ENCODE measurements at places on chromosomes 1 and 21. TPM values are rescaled to one million over a fixed set of nuclear protein-coding genes. Genes with fewer than 3 reads are reported as not detected.

DNA sequence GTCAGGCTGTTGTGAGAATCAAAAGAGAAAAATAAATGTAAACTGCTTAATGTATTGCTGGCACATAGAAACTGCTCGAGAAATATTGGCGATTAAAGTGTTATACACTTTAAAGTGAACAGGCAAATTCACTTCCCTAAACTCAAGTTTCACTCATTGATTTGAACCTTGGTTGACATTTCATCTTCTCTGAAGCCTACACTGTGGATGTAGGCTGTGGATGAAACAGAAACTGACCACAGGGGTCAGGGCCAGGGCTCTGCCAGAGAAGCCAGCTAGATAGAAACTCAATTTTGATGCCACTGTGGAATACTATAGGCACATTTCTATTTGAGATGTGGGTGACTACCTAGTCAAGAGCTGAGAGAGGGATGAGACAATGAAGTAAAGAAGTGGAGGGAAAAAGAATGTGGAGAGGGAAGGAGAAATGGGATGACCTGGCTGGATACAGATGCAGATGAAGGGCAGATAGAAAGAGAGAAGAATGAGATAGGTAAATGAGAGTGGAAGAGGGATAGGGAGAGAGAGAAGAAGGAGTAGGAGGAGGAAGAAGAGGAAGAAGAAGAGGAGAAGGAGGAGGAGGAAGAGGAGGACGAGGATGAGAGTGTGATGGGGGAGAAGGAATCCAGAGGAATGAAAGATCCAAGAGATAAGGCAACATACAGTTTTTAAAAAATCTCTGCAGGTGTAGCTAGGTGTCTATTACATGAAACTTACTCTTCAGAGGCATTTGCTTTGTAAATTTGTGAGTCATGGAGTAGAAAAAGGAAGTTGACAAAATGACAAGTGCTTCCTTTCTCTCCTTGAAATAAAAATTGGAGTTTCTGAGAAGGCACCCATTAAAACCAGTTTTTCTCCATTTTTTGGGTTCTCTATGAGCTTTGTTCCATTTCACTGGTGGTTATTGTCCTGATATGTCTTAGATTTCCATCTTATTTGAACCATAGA lies 17.4 kb upstream of the CD1D start:
- no peak for DNase-seq

- no peak for DNase-seq
These were observed 20.2 kb upstream of the SDC3 start for GRCh38 chr1:30928789-30929134.

DNA sequence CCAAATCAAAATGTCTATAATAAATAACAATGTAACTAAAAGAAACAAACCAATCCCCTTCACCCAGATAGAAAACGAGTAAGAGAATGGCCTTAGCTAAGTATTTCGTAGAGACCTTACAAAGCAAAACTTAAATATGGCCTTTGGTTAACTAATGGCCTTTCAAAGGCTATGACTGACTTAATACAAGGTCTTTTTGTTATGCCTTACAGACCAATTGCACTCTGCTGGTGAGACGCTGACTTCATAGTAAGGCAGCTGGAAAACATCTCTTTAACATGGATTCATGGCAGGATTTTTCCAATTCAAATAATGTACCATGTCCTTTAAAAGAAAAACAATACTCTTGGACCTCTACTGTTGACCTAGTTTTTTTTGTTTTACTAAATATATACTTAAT lies 15.8 kb upstream of the TBCE start:
- DNase-seq, result no peak

DNA sequence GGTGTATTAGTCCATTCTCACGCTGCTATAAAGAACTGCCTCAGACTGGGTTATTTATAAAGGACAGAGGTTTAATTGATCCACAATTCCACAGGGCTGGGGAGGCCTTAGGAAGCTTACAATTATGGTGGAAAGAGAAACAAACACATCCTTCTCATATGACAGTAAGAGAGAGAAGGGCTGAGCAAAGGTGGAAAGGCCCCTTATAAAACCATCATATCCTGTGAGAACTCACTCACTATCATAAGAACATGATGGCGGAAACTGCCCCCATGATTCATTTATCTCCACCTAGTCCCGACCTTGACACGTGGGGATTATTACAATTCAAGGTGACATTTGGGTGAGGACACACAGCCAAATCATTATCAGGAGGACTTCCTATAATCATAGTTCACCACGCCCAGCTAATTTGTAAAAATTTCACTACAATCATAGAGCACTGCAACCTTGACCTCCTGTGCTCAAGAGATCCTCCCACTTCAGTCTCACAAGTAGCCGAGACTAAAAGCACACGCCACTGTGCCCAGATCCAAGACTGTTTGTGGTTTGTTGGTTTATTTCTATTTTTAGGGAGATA lies 164.9 kb downstream of the RERE start:
- no peak for DNase-seq

GRCh38 chr1:185257950-185258208 lies 59.2 kb downstream of the IVNS1ABP start:
- no peak for DNase-seq

- peak; percentile 87 for DNase-seq
These were observed 710 bp upstream of the SLC30A1 start for GRCh38 chr1:211579440-211580302.

PRELP gene
- 6.6 TPM for total RNA-seq

SYCP1 gene
- not detected for total RNA-seq

Measured in left colon (tissue), 2 donors.